ENCODE measurements at places on chromosomes 2 and 18.

- no peak for DNase-seq
These were observed 6.6 kb upstream of the TUBB6 start for GRCh38 chr18:12301263-12302005.

DNA sequence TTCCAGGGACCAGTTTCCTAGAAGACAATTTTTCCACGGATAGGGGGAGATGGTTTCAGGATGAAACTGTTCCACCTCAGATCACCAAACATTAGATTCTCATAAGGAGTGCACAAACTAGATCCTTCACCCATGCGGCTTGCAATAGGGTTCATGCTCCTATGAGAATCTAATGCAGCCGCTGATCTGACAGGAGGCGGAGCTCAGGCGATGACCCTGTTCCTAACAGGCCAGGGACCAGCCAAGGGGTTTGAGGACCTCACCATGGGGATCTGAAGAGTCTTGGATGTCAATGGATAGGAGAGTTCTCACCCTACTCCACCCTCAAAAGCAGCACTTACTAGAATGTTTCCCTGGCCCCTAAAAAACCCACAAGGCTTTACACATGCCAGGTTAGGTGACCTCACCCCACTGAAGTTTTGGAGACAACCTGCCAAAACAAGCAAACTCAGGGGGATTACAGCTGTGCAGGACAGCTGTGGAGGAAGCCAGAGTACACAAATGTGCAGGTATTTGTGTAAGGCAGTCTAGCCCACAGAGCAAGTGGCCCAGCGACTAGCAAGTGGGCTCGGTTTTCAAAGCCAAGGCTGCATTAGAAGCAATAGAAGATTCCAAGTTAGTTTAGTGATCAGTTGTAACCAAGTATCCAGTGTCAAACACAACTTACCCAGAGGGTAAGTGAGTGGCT, 3.9 kb downstream of the EVA1A start:
- DNase-seq = no peak

- no peak for DNase-seq
These were observed 308.8 kb downstream of the PRKCE start for GRCh38 chr2:45960057-45960863.

GRCh38 chr2:121451398-121451797, 79.3 kb upstream of the RNU4ATAC start:
- no peak for DNase-seq

GRCh38 chr2:21866316-21866715, 742.5 kb downstream of the TDRD15 start:
- no peak for DNase-seq

- DNase-seq = no peak
These were observed 104.8 kb upstream of the SLC8A1 start for GRCh38 chr2:40556739-40557138.

DNA sequence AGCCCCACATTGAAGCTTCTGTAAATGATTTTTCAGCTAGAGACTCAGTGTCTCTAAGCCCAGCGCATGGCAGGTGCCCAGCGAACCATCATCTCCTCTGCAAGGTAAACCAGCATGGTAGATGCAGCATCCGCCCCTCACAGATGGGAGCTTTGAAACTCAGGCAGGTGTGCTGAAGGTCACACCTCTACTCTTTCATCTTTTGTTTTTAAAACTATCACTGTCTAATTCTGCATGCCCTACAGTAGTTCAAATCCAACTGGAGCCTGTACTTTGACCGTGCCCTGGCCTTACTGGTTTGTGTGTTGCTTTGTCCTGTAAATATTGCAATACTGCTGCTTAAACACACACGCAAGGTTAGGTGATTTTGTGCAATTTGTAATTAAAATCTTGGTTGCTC, 831.1 kb downstream of the GALR1 start:
- no peak for DNase-seq

DNA sequence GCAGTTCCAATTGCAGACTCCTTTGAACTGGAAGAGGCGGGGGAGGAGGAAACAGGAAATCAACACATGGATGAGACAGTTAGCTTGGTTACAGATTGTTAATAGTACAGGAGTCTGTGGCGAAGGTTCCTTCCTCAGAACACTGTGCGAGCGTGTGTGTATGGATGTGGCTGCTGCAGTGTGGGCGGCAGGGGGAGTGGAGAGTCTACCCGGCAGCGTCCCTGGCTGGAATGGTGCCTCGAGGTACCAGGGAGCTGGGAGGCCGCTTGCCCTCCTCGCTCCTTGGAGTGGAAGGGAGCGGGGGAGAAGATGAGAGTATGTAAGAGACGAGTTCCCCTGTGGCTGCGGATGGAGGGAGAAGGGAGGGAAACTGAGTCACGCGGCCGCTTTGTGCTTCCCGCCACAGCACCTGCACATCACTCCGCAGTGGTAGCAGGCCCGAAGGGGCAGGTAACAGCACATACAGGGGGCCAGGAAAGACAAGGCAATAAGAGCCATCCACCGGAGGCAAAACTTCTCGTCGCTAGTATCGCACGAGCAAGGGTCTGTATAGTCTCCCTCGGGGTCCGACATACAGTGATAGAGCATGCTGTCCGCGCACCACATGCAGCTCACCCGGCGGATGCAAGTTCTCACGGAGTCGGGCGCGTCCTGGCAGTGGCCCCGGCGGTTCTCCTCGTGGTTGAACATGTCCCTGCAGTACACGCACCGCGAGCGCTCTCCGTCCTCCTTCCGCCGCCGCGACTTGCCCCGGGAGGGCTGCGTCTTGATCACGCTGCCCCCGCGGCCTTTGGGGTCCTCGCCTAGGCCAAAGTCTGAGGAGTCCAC, 85.7 kb downstream of the ACTR2 start:
- DNase-seq = no peak

- no peak for DNase-seq
These were observed 400.5 kb upstream of the MEIS1 start for GRCh38 chr2:66034467-66034866.

DNA sequence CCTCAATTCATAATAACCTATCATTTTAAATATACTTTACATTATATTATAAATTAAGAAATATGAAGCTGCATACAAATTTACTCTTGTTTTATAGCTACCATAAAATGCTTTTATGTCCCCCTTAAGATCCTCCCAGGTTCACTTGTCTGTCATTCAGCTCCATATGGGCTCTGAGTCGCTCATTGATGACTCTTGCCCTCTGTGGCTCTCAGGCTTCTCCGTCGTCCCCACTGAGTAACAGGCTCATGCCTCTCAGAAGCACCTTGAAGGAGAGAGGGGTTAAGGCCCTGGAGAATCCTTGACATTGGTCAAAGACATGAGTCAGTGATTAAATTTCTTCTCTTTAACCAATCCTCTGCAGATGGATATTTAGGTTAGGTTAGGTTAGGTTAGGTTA, 6.2 kb upstream of the MCM6 start:
- DNase-seq = no peak

Measured in upper lobe of right lung (tissue), 1 donor.